Activated T-helper 1 cell treated with anti-CD3 and anti-CD28 coated beads, Interleukin-2, amount 50 U/mL, for 16 hours (primary cell): ENCODE measurements at places on chromosomes 5 and 9.

DNA sequence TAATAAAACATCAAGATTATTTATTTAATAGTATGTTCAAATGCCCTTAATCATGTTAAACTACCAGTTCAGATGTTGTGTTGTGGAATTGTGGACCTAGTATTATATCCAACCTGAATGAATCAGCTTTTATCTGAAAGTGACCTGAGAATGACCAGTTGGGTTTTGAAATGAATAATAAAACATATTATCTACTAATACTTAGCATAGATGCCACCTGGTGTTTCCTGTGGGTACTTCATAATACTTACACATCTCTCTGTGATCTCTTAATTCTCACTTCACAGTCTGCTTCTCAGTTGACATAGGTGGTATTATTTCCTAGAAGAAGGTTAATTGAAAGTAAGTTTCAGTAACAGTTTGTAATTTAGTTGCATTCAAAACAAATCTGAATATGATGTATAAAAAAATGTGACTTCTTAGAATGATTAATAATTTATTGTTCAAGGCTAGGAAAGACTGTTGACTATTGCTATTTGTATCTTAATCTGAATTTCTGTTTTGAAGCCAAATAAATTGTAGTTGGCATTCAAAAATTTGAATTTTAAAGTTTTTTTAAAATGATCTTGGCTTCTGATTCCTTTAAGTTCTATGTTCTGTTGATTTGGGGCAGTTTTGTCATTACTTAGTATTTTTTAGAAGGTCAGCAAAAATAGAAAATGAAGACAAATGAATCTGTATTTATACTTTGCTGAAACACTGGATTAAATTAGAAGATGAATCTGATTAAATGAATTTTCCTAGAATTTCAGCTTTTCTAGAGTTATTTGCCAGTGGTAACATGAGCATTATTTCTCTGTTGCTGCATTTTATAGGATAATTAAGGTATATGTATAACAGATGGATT lies 48.2 kb downstream of the KIF2A start:
- DNase-seq = no peak

GRCh38 chr5:140549237-140550144 lies 2.0 kb downstream of the EIF4EBP3 start:
- no peak for DNase-seq

- no peak for DNase-seq
Measured at GRCh38 chr9:93369686-93370085, 81.8 kb upstream of the FAM120A start.

- peak; percentile 61 for DNase-seq
Measured at GRCh38 chr9:100411472-100412283, 15.3 kb upstream of the MSANTD3 start.

DNA sequence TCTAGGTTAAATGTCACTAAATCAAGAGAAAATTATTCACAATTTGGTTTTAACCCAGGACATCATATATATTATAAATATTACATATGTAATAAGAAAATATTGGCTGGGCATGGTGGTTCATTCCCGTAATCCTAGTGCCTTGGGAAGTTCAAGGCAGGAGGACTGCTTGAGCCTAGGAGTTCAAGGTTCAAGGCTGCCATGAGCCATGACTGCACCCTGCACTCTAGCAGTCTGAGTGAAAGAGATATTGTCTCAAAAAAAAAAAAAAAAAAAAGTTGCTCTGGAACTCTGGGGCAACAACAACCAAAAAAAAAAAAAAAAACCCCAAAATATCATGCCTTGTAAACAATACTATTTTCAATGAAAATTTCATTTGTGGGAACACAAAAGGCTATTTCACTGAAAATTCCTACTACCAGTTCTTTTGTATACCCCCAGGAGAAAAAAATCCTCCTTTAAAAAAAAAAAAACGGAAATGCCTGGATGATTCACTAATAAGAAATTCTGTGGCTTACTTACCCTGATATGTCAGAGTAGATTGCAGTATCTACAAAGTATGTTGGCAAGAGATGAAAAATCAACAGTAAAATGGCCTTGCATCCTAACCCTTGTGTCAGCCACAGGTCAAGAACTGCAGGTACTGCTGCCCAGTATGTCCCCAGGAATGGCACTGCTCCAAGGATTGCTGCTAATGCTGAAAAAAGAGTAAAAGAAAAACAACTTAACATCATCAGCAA lies 22.6 kb upstream of the CTNNAL1 start:
- DNase-seq = no peak

- no peak for DNase-seq
Measured at GRCh38 chr5:93407454-93407853, 173.6 kb downstream of the NR2F1-AS1 start.

- DNase-seq = no peak
Measured at GRCh38 chr9:82410866-82411265, 422.3 kb downstream of the SPATA31D1 start.

DNA sequence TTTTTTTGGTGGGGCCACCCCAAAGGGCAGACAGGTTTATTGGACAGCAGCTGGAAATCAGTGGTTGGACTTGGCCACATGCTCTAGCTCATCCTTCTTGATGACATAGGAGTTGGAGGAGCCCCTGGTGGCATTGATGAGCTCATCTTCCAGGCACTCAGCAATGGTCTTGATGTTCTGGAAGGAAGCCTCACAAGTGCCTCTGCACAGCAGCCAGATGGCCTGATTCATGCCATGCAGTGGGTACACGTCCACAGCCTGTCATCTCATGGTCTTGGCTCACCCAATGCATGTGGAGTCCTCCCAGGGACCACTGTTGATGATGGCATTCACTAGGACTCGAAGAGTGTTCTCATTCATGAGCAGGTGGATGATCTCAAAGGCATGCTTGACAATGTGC lies 11.3 kb upstream of the RCL1 start:
- DNase-seq = no peak

GRCh38 chr5:91110686-91111085 lies 272.4 kb downstream of the ARRDC3 start:
- no peak for DNase-seq

GRCh38 chr5:159826351-159827214 lies 89.7 kb upstream of the ADRA1B start:
- no peak for DNase-seq

- DNase-seq = no peak
Measured at GRCh38 chr5:78345485-78345884, 14.9 kb upstream of the SCAMP1 start.

DNA sequence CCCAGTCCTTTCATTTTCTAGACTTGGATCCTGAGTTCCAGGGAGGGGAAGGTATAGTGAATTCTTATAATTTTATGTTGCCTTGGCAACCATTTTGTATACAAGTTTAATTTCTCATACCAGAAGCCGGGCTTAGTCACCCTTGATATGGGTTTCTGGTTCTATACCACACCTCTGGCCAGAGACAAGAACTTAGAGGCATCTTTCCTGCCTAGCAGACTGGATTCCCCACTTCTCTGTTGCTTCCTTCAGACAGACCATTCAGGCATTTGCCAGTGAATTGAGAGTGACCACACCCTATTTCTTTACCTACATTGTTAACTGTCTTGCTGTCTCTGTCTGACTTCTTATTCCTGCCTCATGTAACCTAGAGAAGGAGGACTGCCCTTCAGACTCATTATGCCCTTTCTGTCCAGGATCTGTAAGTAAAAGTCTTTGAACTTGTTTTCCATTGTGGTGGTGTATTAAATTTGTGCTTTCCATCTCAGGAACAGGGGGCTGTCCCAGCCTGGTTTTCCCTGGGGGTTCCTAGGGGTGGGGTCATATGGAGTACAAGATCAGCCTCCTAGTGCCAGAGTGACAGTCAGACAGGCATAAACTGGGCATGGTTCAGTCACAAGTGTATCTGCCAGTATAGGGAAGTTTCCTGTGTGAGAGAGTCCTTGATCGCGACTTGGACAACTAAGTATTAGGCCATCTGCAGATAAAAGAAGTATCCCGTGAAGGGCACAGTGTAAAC lies 27.4 kb downstream of the TNFSF8 start:
- no peak for DNase-seq

GRCh38 chr5:1297243-1297642 lies 2.4 kb upstream of the TERT start:
- DNase-seq = no peak

DNA sequence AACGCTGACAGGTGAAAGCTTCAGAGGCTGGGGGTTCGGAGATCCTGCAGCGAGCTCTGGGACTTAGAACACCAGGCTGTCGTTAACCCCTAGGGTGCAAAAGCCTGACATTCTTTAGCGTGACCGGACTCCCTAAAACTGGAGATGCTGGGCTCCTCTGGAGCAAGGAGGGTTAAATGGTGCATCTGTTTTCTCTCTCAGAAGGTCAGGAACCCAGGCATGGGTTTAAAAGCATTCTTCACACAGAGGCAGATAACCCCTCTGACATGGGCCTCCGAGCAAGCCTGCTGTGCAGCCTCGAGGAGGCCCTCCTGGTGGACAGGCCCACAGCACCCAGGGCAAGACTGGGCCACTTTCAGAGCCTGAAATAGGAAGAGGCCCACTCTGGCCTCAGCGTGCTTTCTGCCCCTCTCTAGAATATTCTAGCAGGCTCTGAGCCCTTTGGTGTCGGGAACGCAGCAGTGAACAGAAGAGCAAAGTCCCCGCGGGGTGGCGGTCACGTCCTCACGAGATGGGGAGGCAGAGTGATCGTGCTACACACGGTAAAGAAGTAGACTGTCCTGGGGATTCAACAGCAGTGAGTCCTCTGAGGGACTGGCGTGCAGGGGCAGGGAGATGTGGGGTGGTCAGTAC lies 124.8 kb downstream of the COL23A1 start:
- no peak for DNase-seq

DNA sequence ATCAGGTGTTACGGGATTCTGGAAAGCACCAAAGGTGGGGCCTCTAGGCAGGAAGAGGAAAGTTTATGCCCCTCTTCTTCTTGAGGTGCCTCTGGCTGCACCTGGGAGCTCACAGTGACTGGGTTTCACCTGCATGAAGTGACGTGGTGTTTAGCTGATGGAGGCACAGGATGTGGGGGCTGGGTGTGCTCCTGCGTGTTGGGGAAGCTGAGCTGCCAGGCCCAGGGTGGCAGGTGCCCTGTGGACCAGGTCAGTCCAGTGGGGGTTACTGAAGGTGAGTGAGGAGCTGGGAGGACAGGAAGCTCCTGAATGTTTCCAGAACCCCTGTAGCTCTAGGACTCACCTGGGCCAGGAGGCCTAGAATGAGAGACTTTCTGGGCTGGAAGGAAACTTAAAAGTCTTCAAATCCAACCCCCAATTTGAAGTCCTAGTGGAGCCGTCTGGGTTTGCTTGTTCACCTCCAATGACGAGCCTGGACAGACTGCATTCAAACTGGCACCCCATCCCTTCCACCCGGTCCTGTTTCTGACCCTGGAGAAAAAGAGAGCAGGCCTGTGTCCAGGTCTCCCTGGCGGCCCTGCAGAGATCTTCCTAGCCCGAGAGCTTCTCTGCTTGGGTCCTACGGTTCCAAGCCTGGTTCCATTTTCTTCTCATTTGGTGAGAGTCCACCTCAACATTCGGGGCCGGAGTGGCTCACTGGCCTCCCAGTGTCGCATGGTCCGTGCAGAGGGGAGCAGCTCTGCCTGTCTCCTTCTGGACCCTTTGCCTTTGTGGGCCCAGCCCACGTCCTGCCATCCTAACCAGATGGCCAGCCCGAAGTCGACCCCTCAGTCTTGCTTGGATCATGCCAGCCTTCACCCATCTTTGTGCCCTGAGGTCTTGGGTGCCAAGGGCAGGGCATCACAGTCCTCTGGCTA lies 22.3 kb downstream of the TRAF1 start:
- DNase-seq = no peak

- DNase-seq = no peak
Measured at GRCh38 chr5:155729684-155730059, 597.3 kb upstream of the SGCD start.

DNA sequence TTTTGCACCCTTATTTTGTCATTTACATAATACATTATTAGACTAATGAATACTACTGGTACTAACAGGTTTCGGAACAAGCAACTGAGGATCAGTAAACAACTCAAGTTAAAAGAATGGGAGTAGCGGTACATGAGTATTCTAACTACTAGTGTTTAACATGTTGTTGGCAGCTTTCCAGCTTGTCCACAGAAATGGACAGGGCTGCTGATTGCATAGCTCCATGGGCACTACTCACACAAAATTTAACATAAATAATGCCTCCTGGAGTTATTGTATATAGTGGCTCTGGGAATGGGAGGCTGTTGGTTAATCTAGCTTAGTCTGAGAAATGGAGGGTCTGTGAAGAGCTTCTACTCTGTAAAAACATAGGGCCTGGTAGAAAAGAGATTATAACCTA lies 6.7 kb downstream of the NCBP1 start:
- DNase-seq = no peak

- DNase-seq = no peak
Measured at GRCh38 chr9:27157097-27157496, 48.1 kb downstream of the TEK start.

DNA sequence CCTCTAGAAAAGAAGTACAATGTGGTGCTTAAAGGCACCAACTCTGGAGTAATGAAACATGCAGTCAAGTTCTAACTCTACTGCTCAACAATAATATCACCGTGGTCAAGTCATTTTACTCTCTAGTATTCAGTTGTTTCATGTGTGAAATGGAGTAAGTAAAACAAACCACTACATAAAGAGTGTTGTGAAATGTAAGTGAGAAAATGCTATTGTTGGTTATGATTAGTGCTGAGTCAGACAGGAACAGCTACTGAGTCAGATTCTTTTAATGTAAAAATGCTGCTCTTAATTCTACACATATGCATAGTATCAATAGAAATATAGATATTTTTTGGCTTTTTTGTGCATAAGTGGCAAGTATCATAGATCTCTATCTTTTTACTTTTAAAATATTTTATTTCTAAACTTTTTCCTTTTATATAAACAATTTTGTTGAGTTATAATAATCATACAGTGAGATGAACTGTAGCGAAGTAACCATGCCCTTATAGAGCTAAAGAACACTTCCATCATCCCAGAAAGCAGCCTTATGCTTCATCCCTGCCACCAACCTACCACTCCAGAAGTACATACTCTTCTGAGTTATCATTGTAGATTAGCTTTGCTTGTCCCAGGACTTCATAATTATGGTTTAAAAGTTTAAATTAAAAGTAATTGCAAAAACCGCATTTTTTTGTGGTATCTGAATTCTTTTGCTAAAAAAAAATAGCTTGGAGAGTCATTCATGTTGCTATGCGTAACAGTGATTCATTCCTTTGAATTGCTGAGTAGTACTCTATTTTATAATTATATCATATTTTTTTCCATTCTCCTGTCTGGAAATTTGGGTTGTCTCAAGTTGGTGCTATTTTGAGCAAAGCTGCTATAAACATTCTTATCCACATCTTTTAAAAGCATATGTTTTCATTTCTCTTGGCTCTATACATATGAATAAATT lies 548.2 kb upstream of the CLINT1 start:
- DNase-seq = no peak

DNA sequence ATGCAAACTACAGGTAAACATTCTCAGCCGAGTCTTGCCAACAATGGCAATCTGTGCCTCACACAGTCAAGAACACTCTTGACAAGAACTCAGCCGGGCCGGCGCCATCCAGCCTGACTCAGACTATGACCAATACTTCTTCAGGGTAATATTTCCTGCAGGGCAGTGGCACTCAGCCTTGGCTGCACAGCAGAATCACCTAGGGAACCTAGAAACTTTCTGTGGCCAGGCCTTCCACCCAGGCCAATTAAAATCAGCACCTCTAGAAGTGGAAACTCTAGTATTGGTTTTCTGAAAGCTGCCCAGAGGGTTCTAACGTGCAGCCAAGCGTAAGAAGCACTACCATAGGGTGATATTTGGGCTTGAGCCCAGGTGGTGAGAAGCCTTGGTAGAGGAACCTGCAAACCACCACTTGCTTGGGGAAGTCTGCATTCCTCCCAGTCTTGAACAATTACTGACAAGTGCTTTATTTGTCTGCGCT lies 120.6 kb downstream of the TTLL11 start:
- no peak for DNase-seq

GRCh38 chr5:129768735-129769134 lies 20.8 kb downstream of the MINAR2 start:
- DNase-seq = no peak
